ENCODE measurements at places on chromosomes 12 and 14.

GRCh38 chr12:130945786-130946492, 7.8 kb upstream of the ADGRD1 start:
- DNase-seq = no peak

DNA sequence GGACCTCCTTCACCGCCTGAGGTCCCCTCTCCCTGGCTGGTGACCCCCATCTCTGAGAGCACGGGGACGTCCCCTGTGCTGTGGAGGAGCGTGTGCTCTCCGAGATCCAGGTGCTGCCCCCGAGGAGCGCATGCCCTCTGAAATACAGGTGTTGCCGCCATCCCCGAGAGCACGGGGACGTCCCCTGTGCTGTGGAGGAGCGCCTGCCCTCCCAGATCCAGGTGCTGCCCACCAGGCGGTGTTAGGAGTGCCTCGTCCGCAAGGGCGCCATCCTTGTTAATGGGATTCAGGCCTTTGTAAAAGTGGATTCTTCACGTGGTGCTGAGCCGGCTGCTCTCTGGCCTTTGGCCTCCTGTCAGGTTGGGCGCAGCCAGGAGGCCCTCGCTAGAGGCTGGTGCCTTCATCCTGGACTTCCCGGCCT, 10.1 kb downstream of the NOC4L start:
- no peak for DNase-seq

DNA sequence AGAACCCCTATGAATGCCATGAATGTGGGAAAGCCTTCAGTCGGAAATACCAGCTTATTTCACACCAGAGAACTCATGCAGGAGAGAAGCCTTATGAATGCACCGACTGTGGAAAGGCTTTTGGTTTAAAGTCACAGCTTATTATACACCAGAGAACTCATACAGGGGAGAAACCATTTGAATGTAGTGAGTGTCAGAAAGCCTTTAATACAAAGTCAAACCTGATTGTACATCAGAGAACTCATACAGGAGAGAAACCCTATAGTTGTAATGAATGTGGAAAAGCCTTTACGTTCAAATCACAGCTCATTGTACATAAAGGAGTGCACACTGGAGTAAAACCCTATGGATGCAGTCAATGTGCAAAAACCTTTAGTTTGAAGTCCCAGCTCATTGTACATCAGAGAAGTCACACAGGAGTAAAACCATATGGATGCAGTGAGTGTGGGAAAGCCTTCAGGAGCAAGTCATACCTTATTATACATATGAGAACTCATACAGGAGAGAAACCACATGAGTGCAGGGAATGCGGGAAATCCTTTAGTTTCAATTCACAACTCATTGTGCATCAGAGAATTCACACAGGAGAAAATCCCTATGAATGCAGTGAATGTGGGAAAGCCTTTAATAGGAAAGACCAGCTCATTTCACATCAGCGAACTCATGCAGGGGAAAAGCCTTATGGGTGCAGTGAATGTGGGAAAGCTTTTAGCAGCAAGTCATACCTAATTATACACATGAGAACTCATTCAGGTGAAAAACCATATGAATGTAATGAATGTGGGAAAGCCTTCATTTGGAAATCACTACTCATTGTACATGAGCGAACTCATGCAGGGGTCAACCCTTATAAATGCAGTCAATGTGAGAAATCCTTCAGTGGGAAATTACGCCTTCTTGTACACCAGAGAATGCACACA, 22.3 kb downstream of the ZNF268 start:
- DNase-seq = no peak

DNA sequence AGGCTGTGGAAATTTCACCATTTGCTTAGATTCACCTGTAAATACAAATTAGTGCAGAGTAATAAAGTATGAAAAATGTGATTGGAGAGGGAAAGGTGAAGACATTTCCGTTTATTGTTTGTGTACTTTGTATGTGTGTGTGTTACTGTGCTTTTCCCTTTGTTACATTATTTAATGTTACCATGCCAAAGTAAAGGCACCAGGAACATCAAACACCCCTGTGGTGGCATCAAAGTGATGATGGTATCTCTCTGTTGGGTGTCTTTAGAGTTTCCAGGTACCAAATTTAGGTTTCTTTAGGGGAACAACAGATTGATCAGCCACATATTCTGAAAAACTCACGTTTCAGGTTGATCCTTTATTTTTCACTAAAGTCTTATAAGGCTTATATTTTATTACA, 189.0 kb upstream of the FBXO33 start:
- DNase-seq = no peak

DNA sequence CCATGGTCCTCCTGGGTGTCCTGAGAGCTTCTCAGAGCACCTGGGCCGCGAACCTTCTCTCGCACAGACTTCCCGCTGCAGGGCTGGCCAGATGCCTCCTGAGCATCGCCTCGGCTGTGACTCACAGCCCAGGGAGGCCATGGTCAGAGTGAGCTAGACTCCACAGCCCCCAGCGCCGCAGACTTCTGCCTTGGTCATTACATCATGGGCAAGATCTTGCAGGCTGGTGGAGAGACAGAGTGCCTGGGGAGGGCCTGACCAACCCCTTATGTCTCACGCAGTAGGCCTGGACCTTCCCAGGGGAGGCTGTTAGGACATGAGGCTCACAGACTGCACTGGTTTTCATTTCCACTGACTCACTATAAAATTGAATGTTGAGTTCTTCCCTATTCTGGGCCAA, 41.8 kb downstream of the SMOC1 start:
- DNase-seq = no peak

DNA sequence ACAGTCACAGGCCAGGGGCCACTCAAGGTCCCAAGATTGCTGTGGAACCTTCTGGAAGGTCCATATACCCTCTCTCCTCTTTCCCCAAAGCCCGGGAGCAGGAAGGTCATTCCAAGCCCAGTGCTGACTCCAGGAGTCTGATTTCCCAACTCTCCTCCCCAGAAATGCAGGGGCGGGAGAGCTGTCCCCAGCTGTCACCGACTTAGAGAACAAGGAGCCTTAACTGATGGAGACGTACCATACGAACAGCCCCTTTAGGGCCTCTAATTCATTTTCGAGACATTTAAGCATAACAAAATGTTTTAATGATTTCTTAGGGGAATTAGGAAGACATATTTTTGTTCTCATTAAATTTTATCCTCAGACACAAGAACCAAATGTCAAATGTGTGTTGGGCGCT, 99.2 kb downstream of the PHETA1 start:
- no peak for DNase-seq

GRCh38 chr14:24032727-24033418, 18.9 kb upstream of the CARMIL3 start:
- DNase-seq = no peak

GRCh38 chr14:49930720-49931119, 37.8 kb downstream of the ARF6 start:
- DNase-seq = no peak

- DNase-seq = no peak
Measured at GRCh38 chr12:80178846-80179245, 79.5 kb downstream of the OTOGL start.

DNA sequence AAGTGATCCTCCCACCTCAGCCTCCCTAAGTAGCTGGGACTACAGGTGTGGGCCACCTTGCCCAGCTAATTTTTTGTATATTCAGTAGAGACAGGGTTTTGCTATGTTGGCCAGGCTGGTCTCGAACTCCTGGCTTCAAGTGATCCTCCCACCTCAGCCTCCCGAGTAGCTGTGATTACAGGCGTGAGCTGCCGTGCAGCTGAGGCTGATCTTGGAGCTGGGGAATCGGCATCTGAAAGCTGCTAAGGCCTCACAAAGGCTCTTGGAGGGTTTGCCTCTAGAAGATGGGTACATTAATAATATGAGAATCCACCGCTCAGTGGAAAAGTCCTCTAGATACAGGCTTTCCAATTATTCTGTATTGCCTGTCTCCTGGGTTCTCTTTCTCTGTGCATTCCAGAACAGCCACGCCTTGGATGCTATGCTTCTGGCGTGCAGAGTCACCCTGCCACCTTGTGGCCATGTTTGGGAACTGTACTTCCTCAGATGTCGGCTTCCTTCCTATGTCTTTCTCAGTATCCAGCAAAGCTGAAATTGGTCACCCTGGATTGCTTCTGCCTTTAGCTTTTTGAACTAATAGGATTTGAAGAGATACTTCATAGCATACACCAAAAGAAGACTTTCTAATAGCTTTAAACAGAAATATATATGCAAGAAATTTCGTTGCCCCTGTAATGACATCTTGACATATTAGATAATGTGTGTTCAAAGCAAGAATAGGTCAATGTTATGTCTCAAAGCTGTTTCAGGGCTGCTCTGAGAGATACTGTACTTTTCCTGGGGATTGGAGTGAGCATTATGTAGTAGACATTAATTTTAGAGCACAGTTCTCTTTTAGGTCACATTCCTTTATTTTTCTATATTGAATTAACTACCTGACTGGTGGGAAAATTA, 75.4 kb downstream of the SNAPC1 start:
- DNase-seq = peak; percentile 43

DNA sequence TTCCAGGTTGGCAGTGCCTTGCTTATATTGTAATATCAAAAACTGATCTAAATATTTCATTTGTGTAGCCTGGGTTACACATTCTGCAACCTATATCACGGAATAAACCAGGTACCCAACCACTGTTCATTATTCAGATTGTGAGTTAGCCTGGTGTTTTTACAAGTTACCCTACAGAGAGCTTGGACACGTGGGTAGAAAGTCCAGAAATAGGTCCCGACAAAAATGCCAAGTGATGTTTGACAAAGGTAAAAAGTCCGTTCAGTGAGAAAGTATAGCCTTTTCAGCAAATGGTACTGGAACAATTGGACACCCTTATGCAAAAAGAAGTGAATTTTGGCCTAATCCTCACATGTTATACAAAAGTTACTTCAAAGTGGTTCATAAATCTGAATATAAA, 17.6 kb upstream of the EVL start:
- DNase-seq = no peak

DNA sequence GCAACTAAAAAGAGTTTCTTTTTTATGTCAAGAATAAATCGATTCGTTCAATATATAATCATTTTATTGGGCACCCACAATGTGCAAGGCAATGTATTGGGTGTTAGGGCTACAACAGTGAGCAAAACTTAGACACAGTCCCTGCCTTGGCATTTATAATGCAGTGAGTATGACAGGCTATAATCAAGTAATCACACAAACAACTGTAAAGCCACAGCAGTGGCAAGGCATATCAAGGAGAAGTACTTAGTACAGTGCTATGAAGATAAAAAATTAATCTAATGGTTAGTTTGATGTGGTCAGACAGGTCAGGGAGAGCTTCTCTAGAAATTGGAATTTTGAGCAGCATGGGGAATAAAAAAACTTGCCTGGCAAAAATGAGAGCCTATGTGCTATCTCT, 39.5 kb upstream of the OTOGL start:
- DNase-seq = no peak

DNA sequence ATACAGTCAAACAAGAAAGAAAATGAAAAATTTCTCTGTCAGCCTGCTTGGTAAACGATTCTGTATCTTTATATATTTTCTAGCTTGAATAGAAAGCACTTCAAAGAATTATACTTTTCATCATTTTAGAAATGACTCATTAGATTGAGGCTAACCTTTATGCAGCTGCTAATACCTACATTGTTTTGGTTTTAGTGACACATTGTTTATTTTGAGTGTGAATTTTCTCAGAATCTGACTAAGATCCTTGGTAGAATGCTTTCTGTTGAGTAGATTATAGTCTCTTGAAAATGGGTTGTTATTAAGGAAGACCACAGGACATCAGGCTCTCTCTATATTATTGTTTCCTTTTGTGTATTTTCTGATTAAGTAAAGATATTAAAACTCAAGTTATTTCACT, at the start of gene PMCH:
PMCH (minus strand) TSS at position 45 of the 400 bp plus-strand sequence. CDS start 63 bp downstream, outside the sequence.
- no peak for DNase-seq

- no peak for DNase-seq
Measured at GRCh38 chr14:57822081-57822480, 43.8 kb downstream of the SLC35F4 start.

- no peak for DNase-seq
Measured at GRCh38 chr14:20455355-20456300, 602 bp downstream of the APEX1 start.

DNA sequence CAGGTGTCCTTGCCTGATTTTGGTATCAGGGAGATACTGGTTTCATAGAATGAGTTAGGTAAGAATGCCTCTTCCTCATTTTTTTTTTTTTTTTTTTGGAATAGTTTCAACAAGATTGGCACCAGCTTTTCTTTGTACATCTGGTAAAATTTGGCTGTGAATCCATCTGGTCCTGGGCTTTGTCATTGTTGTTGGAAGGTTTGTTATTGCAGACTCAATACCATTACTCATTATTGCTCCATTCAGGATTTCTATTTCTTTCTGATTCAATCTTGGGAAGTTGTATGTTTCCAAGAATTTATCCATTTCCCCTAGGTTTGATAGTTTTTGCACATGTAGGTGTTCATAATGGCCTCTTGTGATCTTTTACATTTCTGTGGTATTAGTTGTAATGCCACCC, 126.0 kb upstream of the KITLG start:
- no peak for DNase-seq

DNA sequence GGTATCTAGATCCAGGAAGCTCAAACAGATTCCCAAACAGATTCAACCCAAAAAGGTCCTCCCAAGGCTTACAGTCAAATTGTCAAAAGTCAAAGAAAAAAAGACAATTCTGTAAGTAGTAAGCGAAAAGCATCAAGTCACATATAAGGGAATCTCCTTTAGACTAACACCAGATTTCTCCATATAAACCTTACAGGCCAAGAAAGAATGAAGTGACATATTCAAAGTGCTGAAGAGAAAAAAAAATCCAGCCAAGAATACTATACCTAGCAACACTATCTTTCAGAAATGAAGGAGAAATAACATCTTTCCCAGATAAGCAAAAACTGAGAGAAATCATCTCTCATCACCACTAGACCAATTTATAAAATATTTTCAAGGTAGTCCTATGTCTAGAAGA, 79.6 kb upstream of the LGR5 start:
- DNase-seq = no peak

- no peak for DNase-seq
Measured at GRCh38 chr14:43855556-43855955, 651.5 kb downstream of the FSCB start.

DNA sequence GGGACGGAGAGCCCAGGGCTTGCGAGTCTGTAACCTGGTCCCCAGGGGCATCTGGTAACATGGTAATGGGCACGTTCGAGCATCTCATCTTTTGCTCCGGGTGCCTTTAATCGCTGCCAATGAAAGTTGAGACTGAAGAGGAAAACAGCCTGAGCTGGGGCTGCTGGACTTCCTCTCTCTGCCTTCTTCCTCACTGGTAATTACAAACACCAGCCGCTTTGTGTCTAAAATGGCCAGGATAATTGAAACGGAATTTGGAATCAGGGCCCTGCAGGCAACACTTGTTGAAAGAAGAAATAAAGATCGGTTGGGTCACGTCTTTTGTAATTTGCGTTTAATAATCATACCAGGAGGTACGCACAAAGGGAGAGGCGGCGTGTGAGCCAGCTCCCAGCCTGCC, 51.5 kb upstream of the GPATCH2L start:
- DNase-seq = no peak

- no peak for DNase-seq
Measured at GRCh38 chr14:71729596-71729995, 202.6 kb upstream of the RGS6 start.

GRCh38 chr14:35124127-35124526, 1.8 kb downstream of the PRORP start:
- DNase-seq = no peak

GRCh38 chr14:36647824-36648753, 13.6 kb upstream of the PAX9 start:
- DNase-seq = no peak

- DNase-seq = no peak
Measured at GRCh38 chr14:22383515-22384166, 205.4 kb downstream of the DAD1 start.
